Activated T-cell treated with anti-CD3 and anti-CD28 coated beads, Interleukin-2, amount 50 U/mL, for 4 hours (primary cell): ENCODE measurements at places on chromosomes 3 and 15.

GRCh38 chr3:122902326-122902725 is 107.5 kb downstream of the SLC49A4 start:
- no peak for DNase-seq

GRCh38 chr15:55422089-55422488 is 13.8 kb downstream of the PIERCE2 start:
- DNase-seq, result no peak

DNA sequence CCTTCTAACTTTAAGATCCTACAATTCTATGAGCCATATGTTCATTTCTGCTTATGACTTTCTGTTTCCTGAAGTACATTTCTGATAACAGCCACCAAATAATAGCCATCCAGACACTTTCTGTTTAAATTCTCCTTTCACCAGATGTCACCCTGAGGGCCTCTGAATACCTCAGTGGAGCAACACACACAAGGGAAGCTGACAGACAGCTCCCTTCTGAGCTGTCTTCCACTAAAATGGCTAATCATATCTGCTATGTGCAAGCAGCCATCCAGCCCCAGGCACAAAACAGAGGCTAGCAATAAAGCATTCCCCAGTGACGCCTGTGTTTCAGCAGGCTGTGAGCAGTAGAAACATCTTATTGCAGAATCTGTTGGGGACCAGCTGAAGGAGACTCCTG is 666.6 kb upstream of the UBE2E2 start:
- no peak for DNase-seq

DNA sequence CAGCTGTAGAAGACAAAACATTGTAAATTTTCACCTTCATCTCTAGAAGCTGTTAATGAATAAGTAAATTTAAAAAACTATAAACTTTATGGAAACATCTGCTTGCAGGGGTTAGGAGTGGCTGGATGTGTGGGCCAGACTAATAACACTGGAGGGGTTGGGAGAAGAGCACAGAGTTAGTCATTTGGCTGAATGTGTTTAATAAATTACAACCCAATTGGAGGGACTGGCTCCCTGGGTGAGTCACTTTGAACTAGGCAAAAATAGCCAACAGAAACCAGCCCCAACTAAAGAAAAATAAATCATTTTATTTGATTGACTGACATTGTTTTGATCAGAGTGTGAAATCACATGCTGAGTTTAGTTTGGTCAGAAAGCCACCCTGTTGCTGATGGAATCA is 21.8 kb downstream of the DGKG start:
- no peak for DNase-seq

DNA sequence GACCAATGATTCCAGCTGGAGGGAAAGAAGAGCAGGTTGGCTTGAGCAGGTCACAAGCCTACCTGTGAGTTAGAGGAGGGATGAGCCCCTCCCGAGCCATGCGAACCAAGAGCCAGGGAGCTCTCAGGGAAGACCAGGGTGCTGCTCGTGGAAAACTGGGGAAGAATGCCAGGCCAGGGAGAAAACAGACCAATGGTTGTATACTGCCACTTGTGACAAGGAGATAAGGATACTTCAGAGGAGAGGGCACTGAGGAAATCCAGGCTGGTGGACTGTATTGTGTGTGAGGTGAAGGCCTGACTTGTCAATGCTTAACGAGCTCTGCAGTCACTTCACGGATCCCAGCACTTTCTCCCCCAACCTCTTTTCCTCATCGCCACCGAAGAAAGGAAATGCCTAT is 177.7 kb downstream of the SSR3 start:
- no peak for DNase-seq

- DNase-seq, result no peak
Observed at GRCh38 chr15:25643120-25643519, 204.3 kb upstream of the UBE3A start.

- no peak for DNase-seq
Observed at GRCh38 chr3:114406286-114406685, 112.5 kb downstream of the TIGIT start.

DNA sequence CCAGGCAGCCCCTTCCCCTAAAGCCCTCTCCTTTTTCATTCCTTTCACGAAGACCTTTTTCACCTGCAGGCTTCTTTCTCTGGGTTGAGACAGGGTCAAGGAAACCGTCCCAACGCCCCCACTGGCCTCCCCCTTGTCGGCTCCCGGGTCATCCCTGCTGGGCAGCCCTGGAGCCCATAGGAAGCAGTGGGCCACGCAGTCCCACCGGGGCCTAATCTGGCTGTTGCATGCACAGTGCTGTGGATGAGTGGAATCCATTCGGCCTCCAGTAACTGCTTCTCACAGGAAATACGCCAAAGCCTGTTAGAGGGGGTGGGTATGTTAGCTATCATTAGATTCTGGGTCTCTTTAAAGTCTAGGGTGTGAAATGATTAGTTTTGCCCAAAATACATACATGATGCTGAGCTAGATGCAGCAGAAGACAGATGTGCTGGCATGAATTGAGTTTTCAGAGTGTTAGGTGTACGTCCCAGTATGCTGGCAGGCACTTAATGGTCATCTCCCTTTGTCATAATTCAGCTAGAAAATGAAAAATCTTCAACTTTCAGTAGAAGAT is 16.6 kb downstream of the LYSMD4 start:
- no peak for DNase-seq

DNA sequence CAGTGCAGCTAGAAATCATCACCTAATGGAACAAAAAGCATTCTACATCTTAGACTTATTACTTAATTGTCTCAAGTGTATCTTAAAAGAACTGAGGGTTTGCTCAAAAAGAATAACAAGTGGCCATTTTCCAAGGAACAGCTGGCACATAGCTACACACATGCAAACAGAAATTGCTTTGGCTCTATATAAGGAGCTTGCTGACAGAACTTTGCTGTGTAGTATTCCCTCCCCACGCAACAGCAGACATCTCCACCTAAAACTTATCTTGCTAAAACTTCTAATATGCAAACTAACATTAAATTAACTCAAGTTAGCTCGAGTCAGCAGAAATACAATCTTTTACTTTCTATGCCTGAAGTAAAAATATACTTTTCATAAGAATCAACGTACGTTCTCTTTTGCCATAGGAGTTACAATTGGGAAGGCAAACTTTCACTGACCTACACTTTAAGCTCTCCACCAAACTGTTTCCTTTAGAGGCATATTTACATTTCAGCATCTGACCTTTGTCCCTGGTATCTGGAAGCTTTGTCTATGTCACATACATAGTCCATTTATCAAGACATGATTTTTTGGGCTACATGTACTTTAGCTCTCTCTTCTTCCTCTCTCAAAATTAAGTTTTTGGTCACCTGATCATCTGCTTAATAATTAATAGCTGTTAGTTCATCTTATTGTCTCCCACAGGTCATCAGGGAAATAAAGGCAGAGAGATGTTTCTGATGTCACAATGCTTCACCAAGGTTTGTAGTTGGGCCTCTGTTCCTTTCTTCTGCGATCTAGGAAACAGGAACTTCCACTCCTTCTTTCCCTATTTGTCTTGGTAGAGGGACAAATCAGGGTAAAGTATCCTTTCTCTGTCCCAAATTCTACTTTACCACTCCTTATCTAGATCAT is 163.4 kb upstream of the AGTR1 start:
- no peak for DNase-seq

GRCh38 chr3:148878095-148878494 is 13.0 kb downstream of the CPA3 start:
- no peak for DNase-seq

DNA sequence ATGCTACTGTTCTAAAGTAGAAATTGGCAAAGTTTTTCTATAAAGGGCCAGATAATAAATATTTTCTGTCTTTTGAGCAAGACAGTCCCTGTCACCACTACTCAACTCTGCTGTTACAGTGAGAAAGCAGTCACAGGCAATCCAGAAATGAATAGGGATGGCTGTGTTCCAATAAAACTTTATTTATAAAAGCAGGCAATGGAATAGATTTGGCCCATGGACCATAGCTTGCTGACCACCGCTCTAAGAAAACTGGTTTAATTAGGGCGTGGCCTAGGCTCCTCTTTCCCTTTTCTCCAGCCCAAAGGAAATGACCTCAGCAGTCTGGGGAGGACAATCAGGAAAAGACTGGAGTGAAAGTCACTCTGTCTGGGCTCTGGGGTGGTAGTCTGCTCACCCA is 183.8 kb downstream of the MEGF11 start:
- no peak for DNase-seq

DNA sequence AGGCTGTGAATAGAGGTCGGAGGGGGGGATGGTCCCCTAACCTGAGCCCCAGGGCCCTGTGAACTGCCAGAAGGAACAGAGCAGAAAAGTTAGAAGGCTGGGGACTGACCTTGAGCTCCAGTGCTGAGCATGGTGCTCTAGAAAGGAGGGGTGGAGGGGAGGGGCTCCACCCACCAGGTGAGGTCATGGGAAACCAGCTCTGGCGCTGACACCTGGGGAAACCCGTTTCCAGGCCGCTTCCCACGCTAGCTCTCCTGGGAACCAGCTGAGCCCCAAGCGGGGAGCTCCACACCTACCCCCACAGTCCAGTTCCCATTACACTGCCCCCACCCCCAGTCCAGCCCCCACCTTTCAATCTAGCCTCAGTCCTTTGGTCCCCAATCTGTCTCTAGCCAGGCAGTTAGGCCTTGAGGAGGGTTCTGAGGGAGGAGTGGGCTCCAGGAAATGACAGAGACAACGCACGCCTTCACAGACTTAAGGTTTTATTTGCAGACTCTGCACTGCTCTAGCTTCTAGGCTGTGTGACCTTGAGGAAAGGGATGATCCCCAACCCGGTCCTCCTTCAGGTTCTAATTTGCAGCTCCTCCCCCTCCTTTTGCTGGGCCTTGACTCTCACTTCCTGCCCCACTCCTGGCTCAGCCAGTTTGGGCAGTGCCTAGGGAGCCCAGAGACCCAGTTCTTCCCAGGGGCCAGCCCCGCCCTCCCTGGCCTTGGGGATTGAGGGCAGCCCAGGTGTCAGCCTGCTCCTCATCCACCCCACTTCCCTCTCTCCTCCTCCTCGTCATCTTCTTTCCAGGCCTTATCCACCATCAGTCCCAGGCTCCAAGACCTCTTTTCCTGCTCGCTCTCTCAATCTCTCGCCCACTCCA is 2.1 kb downstream of the RHOV start:
- DNase-seq, result peak; percentile 34

- peak; percentile 55 for DNase-seq
Observed at GRCh38 chr3:125141596-125142419, 70.7 kb downstream of the SLC12A8 start.

GRCh38 chr3:73446467-73447110 is 178.2 kb downstream of the PDZRN3 start:
- DNase-seq, result no peak

DNA sequence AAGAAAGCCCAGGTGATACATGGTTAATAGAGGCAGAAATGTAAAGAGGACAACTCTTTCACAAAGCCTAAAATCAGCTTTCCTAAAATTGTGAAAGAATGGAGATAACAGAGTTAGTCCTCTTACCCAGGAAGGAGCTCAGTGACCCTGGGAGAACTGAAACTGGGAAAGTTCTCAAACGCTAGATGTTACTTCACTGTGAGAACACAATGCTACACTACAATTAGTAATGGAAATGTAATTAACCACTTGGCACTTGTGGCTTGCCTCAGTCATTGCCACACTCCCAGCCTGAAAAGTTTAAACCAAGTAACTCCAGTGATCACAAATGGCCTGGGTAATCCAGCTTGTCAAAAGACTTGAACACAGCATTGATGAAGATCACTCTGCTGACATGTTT is 102.7 kb upstream of the FGF7 start:
- DNase-seq, result no peak

- no peak for DNase-seq
Observed at GRCh38 chr15:80159811-80160569, 7.2 kb downstream of the FAH start.

DNA sequence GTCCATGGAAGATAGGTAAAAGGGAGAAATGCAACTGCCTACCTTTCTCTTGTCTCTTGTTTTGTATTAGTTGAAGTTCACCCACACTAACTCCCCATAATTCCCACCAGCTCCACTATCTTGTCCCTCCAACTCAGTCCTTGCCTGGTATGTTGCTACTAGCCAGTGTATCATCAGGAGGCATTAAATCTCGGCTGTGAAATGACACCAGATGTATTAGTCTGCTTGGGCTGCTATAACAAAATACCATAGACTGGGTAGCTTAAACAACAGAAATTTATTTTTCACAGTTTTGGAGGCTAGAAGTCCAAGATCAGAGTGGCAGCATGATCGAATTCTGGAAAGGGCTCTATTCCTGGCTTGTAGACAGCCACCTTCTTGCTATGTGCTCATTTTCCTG is 102.3 kb upstream of the WDR72 start:
- DNase-seq, result no peak

- no peak for DNase-seq
Observed at GRCh38 chr3:105013657-105014056, 353.1 kb upstream of the ALCAM start.

DNA sequence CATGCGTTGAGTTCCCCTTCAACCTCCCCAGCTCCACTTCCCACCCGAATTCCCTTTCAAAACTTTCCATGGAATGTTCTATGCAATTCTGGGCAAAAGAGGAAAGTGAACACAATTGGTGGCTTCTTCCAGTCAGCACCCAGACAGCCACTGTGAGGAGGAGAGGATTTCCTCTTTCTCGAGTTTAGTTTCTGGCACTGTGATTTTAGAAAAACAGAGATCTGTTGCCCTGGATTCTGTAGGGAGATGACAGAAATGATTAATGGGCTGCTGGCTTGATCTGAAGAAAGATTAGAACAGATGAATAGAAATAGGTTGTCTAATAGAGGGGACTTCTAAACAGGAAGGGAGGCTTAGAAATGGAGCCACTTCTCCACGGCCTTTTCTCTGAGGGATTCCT is 172.0 kb downstream of the MCTP2 start:
- no peak for DNase-seq

DNA sequence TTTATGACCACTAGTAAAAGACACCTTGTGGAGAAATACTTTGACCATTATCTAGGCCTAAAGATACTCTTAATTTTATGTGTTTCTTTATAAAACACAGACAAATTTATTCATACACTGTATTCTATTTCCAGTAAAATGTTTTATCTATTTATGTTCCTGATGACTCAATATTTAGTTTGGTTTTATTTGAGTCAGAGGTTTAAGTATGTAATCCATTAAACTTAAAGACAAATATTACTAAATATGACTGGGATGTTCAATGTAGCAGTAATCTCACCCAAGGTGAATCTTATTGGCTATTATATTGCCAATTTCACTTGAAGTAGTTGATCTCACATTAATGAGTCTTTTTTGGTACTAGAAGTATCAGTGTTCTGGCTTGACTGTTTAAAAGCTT is 799.7 kb downstream of the CADM2 start:
- no peak for DNase-seq

DNA sequence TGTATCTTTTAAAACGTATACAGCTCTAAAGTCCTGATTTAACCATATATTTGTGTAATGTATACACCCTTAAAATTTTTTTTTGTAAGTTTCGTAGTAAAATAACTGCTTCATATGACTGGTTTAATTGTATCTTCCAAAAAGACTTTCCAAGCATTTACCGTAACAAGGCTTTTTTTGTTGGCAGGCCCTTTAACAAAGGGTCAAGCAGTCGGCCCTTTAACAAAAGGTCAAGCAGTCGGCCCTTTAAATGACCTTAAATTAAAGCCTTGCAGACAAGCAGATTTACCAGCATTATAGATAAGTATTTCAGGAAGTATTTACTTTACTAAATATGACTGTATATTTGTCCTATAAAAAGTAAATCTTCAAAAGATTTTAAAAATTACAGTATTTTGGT is 28.1 kb downstream of the TSC22D2 start:
- no peak for DNase-seq

- DNase-seq, result no peak
Observed at GRCh38 chr3:9701006-9701405, 2.6 kb upstream of the CPNE9 start.
